ENCODE measurements at places on chromosomes 5 and 9.

DNA sequence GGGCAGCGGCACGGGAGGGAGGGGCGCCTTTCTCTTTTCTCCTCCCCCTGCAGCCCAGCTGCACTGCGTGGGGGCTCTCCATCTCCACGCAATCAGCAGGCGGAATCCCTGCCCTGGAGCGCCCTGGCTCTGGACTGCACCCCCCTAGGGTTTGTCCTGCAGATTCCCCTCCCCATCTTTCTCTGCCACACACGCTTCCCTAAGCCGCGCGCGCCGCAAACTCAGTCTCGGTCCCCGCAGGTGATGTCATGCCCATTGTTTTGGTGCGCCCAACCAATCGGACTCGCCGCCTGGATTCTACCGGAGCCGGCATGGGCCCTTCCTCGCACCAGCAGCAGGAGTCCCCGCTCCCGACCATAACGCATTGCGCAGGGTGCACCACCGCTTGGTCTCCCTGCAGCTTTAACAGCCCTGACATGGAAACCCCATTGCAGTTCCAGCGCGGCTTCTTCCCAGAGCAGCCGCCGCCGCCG, at the start of gene KCNN2:
KCNN2 (plus strand) TSS at position 347 of the 473 bp plus-strand sequence; CDS start at position 417, 70 bp downstream.
- peak; percentile 4 for DNase-seq

GRCh38 chr5:61933787-61934626, 372.0 kb upstream of the KIF2A start:
- peak; percentile 60 for DNase-seq

DNA sequence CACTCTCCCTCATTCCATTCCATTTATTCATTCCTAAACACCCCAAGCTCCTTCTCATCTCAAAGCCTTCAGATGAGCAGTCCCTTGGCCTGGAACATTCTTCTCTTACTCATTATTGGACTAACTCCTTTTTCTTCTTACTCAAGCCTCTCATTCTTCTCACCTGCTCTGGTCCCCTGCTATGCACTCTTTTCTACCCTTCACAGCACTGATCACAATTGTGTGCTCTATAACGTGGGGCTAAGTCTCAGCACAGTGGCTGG, 212.4 kb downstream of the MAPKAP1 start:
- DNase-seq = peak; percentile 20

- DNase-seq = no peak
These were observed 26.6 kb downstream of the DPYSL3 start for GRCh38 chr5:147483188-147483790.

DNA sequence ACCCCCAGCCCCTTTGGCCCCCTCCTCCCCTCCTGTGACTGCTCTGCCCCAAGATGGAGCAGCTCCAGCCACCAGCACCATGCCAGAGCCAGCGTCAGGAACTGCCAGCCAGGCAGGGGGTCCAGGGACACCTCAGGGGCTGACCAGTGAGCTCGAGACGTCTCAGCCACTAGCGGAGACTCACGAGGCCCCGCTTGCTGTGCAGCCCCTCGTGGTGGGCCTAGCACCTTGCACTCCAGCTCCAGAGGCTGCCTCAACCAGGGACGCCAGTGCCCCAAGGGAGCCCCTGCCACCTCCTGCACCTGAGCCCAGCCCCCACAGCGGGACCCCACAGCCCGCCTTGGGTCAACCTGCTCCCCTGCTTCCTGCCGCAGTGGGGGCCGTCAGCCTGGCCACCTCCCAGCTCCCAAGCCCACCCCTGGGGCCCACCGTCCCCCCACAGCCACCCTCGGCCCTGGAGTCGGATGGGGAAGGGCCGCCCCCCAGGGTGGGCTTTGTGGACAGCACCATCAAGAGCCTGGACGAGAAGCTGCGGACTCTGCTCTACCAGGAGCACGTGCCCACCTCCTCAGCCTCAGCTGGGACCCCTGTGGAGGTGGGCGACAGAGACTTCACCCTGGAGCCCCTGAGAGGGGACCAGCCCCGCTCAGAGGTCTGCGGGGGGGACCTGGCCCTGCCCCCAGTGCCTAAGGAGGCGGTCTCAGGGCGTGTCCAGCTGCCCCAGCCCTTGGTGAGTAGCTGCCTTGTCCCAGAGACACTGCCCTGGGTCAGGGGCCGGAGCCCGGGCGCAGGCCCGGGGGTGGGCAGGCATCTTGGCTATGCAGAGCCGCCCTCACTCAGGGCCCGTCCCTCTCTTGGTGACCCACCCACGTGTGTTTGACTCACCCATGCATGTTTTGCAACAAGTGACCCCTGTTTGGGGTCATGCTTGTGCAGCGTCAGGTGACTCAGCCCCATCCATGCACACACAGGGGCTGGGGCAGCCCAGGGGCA, 105.2 kb downstream of the WNK2 start:
- peak; percentile 19 for DNase-seq

DNA sequence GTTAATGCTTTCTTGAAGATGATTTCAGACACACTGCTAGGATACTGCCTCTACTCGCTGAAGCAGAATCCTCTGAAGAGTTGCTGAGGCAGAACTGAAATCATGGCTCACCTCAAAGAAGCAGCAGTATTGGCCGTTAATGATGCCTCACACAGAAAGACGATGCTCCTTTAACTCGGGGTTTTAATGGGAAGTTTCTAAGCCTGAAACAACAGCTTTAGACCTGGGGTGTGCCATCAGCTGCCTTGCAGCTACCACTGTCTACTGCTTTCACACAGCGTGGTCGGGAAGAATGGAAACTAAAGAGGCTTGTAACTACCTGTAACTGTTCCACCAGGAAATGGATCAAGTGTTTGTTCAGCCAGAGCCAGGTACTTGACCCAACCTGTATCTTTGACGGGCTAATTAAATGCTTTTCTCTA, at the start of gene CTXN3:
CTXN3 (plus strand) TSS at position 65 of the 422 bp plus-strand sequence. CDS start 8,440 bp downstream, outside the sequence.
- DNase-seq = no peak

GRCh38 chr9:33167972-33168461, 881 bp upstream of the B4GALT1 start:
- DNase-seq = no peak

DNA sequence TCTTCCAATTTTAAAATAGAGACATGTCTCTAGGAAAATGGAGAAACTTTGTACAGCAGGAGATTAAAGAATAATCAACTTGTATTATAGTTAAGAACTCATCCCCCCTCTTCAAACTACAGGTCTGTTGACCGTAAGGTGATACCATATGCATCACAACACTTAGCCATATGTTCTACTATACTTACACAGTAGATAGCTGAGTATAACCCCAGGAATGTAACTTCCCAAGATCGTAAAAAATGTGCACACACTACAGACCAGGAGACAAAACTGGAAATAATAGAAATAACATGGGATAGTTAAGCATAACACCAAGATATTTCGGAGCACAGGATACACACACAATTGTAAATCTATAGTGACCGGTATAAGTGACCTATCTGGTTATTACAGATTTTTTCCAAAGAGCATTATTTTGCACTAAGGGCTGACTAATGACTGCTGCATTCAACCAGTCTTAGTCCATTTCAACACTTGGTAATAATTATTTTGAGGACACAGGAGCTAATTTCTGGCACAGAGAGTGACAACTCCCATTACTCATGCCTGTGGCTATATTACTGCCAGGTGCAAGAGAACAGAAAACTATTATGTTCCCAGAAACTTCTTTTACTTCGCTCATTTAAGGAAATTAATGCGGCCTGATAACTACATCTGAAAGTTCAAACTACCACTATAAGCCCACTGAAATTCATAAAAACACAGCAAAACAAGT, 15.4 kb upstream of the ZNF622 start:
- no peak for DNase-seq

GRCh38 chr5:125798307-125798706, 624.9 kb upstream of the GRAMD2B start:
- peak; percentile 2 for DNase-seq

GRCh38 chr5:59186623-59187022, 603.7 kb downstream of the RAB3C start:
- no peak for DNase-seq

DNA sequence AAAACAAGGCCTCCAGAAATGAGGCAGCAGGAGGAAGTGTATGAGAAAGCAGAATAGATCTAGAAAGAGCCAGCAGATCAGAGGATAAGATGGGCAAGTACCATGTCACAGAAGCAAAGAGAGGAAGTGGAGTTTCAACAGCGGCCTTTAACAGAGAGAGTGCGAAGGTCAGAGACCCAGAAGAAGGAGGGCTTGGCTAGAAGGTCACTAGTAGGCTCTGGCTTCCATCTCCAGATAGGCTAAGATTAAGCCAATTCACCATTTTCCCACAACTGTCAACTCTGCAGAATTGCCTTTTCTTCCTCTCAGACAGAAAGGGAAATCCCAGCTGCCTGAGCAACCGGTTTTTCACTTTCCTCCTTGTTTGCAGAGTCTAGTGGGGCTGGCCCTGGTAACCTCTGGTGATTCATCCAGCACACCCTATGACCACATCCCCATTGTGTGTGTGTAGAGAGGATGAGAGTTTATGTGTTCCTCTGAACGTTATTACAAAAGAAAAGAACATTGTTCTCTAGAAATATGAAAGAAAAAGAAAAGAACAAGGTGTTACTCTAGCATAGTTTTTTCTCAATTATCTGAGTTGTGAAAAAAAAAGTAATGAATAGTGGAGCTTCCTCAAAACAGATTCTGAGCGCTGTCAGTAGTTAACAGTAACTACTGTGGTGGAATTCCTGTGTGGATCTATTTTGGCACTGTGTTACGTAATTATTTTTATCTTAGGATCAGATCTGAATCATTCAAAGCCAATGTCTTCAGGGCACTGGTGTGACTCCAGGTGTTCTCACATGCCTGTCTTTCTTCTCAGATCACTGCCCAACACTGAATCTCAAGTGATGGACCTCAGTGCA, 220.4 kb downstream of the ARRDC3 start:
- DNase-seq = peak; percentile 79

DNA sequence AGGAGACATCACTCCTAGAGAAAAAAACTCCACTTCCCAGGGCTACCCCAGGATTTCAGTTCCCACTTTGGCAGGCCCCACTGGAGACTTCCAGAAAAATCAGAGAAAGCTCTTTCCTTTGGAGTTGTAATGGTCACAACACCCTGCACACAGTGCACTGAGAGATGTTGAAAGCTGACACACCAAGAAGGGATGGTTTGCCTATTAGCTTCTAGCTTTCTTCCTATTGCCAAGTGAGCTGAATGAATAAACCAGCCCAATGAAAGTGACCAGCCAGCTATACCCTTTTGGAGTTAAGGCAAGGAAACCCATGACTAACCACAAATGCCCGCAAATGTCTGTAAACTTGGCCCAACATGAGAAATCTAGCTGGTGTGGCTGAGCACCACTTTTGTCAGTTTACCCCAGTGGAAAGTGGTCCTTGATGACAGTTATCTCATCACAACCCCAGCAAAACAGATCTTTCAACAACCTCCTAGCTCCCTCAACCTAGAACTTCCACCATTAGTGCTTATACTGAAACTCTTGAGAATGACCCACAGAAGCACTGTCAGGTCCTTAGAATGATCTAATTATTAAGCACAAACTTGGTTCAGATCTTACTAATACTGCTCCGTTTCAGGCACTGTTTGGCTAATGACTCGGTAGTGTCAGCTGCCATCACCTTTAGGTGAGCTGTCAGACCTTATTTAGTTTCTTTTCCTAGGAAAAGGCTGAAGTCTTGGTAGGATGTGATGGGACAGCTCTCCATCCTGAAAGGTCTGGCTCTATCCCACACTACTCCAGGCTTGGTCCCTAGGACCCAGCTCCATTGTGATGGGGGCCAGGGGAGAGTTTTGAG, 11.2 kb downstream of the IRF1 start:
- no peak for DNase-seq

- DNase-seq = no peak
These were observed 13.7 kb upstream of the SYK start for GRCh38 chr9:90787771-90788460.

GRCh38 chr5:138472353-138472752, 7.1 kb downstream of the EGR1 start:
- DNase-seq = no peak

GRCh38 chr5:116939641-116940040, 365.0 kb upstream of the SEMA6A start:
- no peak for DNase-seq

DNA sequence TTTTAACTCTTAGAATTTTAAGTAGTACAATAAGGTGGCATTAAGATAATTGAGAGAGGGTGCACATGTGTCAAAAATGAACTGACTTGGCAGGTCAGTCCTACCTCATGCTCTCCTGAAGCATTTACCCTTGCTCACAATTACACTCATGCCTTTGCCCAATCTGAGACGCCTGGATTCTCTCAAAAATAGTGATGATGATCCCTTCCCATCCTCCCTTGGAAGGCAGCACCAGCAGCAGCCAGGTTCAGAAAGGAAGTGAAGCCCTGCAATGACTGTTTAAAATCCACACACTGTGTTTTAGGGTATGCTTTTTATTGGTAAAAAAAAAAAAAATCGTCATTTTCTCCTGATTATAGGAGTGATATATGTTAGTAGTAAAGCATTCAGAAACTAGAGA, 246.6 kb downstream of the PRELID2 start:
- DNase-seq = no peak

DNA sequence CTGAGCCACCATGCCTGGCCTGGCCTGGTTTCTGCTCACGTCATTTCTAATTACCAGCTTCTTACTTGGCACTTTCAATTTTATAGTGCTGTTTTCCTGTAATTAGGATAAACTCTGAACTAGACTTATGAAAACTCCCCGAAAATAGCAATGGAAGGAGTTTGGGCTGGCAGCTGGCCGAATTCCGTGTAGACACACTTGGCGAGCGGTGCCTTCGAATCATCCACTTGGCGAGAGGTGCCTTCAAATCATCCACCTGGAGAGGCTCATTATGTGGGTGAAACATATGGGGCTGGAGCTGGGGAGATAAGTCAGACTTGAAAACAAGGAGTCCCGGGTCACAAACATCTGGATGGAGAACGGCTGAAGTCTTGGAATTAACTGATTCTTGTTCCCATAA, 203.7 kb downstream of the ROR2 start:
- DNase-seq = no peak

GRCh38 chr9:80555782-80556325, 984.1 kb downstream of the TLE4 start:
- DNase-seq = no peak

- DNase-seq = no peak
These were observed 25.1 kb downstream of the MACROH2A1 start for GRCh38 chr5:135373736-135374515.

GRCh38 chr5:158591301-158591863, 508.3 kb downstream of the EBF1 start:
- DNase-seq = peak; percentile 27

- no peak for DNase-seq
These were observed 7.7 kb downstream of the RIGI start for GRCh38 chr9:32518276-32518675.

- no peak for DNase-seq
These were observed 64.0 kb upstream of the TUSC1 start for GRCh38 chr9:25742256-25742655.

DNA sequence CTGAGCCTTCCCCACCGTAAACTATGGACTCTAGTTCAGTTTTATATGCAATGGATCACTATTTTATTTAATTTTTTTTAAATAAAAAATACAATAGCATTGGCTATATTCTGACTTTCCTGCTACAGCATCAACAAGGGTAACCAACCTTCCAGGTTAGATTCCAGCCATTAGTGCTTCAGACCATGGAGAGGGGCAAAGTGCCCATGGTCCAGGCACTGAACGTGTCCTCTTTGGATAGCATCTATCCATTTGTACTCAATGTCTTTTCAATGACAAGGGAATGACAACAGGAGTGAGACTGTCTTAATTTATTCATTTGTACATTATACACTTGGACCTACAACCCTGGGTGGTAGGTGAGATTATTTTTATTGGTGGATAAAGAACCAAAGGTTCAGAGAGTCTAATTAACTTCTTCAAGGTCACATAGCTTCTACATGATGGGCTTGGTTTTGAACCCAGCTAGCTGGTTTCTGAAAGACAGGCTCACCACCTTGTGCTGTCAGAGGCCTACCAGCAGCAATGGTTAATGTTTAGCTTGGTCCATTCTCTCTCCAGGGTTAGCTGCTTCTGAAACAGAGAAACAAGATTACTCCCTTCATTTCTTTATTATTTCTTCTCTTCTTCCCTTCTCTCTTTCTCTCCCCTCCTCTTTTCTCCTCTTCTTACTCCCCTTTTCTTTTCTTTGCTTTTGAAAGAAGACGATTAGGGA, 11.5 kb downstream of the TMEM171 start:
- no peak for DNase-seq
